Activated T-cell treated with anti-CD3 and anti-CD28 coated beads, Interleukin-2, amount 50 U/mL, for 4 hours (primary cell): ENCODE measurements at places on chromosomes 1 and 21.

DNA sequence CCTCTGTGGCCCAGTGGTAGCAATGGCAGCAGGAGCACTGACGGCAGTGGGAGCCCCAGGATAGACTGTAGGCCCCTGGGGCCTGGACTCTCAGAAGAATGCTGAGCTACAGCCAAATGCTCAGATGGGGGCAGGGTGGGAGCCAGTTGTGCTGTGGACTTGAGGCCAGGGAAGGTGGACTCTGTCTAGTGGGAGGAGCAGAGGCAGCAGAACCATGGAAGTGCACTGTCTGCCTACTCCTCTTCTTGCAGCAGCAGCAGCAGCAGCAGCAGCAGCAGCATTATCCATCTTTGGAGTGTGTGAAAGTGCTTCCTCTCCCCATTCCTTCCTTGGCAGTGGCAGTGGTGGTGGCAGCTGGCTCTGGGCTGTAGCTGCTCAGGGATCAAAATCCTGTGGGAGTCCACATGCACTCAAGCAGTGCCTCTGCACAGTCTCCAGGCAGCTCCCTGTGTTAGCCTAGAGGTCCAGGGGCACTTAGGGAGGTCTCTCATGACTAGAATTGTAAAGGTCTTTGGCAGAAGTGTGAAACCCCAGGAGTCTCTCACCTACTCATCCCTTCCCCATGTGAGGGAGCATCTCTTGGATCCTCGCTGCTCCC is 917.9 kb upstream of the B3GALT2 start:
- no peak for DNase-seq

DNA sequence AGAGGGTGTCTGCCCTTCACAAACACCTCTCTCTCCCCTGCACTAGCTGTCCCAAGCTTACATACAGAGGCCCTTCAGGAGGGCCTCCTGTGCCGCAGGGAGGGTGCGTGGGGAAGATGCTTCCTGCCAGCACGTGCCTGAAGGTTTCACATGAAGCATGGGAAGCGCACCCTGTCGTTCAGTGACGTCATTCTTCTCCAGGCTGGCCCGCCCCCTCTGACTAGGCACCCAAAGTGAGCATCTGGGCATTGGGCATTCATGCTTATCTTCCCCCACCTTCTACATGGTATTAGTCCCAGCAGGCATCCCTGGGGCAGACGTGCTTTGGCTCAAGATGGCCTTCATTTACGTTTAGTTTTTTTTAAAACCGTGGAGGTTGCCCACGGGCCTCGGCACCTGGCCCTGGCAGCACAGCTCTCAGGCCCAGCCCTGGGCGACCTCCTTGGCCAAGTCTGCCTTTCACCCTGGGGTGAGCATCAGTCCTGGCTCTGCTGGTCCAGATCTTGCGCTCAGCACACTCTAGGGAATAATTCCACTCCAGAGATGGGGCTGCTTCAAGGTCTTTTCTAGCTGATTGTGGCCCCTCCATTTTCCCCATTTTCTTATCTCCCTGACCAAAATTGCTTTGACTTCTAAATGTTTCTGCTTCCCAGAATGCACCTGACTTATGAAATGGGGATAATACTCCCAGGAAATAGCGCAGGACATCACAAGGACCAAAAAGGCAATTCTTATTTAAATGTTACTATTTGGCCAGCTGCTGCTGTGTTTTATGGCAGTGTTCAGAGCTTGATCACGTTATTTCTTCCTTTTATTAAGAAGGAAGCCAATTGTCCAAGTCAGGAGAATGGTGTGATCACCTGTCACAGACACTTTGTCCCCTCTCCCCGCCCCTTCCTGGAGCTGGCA is 6.1 kb downstream of the NPPA start:
- no peak for DNase-seq

DNA sequence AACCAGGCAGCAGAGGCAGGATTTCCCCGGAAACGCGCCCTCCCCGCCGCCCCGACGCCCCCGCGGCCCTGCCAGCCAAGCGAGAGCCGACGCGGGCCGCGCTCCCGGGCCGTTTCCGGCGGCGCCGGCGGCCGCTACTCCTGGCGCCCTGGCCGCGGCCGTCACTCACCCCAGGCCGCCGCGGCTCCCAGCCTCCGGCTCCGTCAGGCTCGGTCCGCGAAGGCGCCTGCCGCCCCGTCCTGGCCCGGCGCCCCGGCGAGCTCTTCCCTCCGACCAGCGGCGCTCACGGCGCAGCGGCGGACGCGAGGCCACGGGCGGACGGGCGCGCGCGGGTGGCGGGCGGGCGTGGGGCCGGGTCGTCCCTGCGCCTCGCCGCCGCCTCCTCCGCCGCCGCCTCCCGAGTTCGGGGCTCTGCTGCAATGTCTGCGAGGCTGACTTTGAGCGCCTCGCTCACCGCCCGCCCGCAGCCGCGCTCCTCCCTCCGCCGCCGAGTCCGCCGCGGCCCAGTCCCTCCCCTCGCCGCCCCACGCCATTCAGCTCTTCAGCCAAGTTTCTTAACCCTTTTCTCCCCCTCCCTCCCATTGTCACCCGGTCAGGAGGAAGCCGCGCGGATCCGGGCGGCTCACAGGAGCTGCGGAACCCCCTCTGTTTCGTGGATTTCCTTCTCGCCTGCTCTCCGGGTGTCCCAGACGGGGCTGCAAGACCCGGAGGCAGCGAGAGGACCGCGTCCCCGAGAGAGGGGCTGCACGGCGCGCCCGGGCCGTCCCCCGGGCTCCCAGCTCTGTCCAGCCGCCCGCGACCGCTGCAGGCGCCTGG is at the start of gene NRIP1:
NRIP1 (minus strand) TSS at position 425 of the 816 bp plus-strand sequence. CDS start 96,808 bp downstream, outside the sequence.
- peak; percentile 76 for DNase-seq

DNA sequence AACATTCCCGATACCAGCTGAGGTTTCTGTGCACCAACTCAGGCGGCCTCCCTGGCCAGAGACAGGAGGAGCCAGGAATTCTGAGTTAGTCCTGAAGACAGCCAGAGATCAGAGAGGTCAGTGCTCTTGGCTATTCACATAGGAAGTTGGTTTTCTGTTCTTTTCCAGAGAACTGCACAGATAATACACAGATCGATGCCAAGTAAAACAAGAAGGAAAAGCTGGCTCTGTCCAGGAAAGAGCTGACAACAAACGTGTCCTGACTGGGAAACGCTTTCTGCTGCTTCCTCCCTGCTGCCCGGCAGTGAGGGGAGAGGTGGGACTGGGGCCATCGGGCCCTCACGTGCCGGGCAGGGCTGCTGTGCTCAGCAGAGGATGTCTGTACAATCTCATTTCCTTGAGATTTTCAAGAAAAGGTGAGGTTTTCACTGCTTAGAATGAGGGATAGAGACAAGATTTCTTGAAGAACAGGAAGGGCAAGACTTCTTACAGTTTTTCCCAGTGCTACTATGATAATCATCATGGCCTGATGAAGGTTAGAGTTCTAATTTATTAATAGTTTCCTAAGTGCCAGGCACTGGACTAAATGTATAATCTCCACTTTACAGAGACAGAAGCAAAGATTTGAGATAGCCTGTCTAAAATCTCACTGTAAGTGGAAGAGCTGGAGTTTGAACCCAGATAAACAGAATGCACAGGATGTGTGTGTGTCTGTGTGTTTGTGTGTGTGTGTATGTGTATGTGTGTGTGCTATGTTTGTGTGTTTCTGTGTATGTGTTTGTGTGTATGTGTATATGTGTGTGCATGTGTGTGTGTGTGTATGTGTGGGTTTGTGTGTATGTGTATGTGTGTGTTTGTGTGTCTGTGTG is 211.0 kb upstream of the RAB4A start:
- DNase-seq: no peak

DNA sequence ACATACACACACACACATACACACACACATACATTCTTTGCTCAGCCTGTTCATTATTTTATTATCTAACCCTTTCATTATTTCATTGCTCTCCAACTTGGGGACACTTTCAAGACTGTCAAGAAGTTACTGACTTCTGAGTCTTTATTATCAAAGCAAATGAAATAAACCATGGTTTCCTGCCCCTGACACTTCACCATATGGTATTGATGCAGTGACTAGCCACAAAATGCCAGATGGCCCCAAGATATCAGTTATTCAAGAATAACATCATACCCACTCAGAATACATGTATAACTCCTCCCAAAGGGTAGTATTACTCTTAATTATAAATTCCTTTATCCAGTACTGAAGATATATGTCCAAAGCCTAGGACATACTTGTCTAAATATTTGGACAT is 197.3 kb downstream of the MRPL39 start:
- no peak for DNase-seq

- DNase-seq: no peak
Measured at GRCh38 chr1:47887475-47888293, 109.5 kb downstream of the TRABD2B start.

DNA sequence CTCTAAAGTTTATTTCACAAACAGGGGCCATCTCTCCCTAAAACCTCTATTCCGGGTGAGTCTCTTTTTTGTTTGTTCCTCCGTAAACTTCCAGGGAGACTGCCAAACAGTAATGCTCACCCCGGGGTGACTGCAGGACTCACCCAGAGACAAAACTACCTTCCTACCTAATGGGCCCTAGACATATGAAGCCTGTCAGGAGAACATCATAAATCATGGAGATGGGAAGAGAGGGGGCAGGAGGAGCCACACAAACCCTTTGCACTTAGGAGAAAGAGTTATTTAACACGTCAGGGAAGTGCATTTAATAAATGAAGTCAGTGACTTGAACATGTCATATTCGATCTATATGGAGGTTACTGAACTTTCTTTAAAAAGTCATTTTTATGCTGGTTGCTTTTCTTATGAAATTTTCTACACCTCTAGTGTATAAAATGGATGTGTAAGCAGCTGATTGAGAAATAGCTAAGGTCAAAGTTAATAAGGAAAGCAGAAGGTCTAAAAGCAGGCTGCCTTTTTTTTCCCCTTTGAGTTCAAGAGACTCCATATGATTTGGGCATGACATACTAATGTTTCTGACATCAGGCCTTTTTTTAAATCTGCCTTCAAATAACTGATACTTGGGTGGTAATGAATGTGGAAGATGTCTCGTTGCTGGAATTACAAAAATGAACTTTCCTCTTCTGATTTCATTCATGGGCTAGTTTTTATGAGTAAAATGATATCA is 286.9 kb upstream of the USP25 start:
- DNase-seq: no peak

DNA sequence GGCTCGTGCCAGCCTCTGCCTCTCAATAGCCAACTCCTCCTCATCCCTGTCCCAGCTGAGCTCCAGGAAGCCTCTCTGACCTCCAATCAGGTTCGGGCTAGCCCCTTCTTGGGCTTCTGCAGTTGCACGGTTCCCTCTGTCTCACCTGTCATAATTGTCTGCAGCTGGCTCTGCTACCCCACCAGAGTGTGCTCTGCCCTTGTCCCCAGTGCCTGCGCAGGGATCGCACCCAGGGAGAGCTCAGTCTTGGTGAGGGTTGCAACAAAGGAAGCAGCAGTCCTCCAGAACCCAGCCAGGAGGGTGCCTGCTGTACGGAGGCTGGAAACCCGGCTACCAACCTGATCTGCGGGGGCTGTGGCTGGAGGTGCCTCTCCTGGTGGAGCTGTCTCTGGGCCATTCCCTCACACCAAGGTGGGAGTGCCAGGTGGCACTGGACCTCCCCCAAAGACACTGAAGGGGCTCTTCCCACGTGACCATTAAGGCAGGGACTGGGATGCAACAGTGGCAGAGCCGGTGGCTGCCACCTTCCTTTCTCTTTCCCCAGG is 63.5 kb upstream of the DMRTB1 start:
- DNase-seq: no peak
